ENCODE measurements at places on chromosomes 11 and 22. TPM values are rescaled to one million over a fixed set of nuclear protein-coding genes. Genes with fewer than 3 reads are reported as not detected.
A peak's percentile ranks its signal among the peaks of the same experiment; 100 is the strongest.

DNA sequence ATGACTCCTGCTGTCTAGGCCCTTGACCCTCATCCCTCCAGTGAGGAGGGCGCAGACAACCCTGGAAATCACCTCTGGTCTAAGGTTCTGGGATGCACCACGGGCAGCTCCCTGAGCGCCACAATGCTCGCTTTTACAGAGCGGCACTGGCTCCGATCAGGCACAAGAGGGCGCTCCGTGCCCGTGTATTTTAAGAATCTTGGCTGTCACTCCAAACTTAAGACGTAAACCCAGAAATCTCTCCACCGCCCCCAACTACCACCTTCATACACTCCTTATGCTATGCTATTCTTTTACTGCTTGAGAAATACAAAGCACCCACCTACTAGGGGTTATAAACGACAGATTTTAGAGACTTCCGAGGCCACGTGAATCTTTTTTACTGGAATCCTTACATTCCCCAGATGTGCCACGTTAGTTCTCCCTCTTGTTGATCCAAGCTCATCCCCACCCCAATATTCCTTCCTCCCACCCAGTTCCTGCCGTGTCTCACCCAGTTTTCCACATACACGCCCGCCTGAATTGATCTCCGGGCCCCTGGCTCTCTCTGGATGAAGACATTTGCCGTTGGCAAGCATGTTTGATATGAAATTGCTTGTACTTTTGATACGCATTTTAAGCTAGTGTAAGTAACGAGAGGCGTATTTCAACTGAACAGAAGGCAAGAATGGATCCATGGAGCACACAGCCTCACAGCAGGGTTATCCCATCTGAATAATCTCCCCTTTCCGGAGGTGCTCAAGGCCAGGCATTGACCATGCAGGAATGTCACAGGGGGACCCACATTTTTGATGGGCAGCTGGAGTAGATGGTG, 453.5 kb downstream of the OPCML start:
- H3K4me1 ChIP-seq: no peaks in the 10 kb centered on the region
- no peaks in the 10 kb centered on the region for H3K36me3 ChIP-seq
- H3K27me3 ChIP-seq: no peaks in the 10 kb centered on the region
- no peak for DNase-seq
- no peak overlapping the region for H3K27ac ChIP-seq

Gene BCO2
- polyA plus RNA-seq: 0.12 TPM

GRCh38 chr11:128804481-128804880, 62.6 kb downstream of the KCNJ1 start:
- H3K27me3 ChIP-seq: no peaks in the 10 kb centered on the region
- H3K27ac ChIP-seq: no peak overlapping the region
- H3K36me3 ChIP-seq: peaks cover 78% of the 10 kb centered on the region
- DNase-seq: no peak
- no peak overlapping the region for H3K4me3 ChIP-seq
- no peaks in the 10 kb centered on the region for H3K4me1 ChIP-seq

- peaks cover 33% of the 10 kb centered on the region for H3K4me1 ChIP-seq
- peak; percentile 58 for DNase-seq
- peak overlapping the region; percentile 57 for H3K27ac ChIP-seq
- no peaks in the 10 kb centered on the region for H3K36me3 ChIP-seq
Observed at GRCh38 chr11:67373648-67374570, 511 bp upstream of the CLCF1 start.

- no peaks in the 10 kb centered on the region for H3K4me1 ChIP-seq
- no peak for DNase-seq
Observed at GRCh38 chr11:36567694-36568093, at the start of gene RAG1. TSS of gene RAG1 (plus strand) at chr11:36568007. CDS start at chr11:36573305, 5,298 bp downstream.

DNA sequence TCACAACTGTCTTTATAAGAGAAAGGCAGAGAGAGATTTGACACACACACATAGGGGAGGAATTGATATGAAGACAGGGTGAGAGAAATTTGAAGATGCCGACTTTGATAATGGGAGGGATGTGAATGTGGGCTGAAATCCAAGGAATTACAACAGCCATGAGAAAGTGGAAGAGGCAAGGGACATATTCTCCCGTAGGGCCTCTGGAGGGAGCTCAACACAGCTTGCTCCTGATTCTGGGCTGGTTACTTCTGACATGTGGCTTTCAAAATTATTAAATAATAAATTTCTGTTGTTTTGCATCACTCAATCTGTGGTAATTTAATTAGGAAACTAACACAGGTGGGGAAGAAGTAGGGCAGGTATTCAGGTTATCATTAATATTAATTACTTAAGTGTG, 282.9 kb downstream of the LUZP2 start:
- H3K4me1 ChIP-seq: no peaks in the 10 kb centered on the region
- DNase-seq: no peak
- H3K36me3 ChIP-seq: no peaks in the 10 kb centered on the region
- no peak overlapping the region for H3K27ac ChIP-seq
- H3K27me3 ChIP-seq: no peaks in the 10 kb centered on the region

DNA sequence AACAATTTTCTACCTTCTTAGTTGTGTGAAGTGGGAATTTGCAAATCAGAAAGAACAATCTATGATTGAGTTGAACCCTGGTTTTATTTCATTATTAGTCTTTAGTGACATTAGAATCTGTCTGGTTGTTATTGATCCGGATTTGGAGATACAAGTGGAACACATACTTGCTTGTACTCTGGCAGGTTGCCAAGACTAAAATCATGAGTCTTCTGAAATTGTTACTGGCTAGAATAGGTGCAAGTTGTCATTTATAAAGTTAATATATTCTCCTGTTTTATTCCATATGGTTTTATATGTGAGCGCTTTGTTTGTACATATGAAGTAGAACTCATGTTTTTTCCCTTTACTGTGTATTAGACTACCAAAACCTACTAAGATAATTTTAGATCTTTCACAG, 23.0 kb downstream of the CCDC15 start:
- no peaks in the 10 kb centered on the region for H3K4me1 ChIP-seq
- H3K27me3 ChIP-seq: no peaks in the 10 kb centered on the region
- H3K27ac ChIP-seq: no peak overlapping the region
- H3K36me3 ChIP-seq: no peaks in the 10 kb centered on the region
- DNase-seq: no peak

Gene LAYN
- 0.12 TPM for polyA plus RNA-seq

Data from naive thymus-derived CD4-positive, alpha-beta T cell (primary cell).